Activated T-cell treated with anti-CD3 and anti-CD28 coated beads for 4 hours (primary cell): ENCODE measurements at places on chromosomes 7 and 10.

GRCh38 chr10:1579671-1580070, 157.7 kb downstream of the ADARB2 start:
- DNase-seq: no peak

GRCh38 chr7:106484562-106484961, 176.4 kb downstream of the CCDC71L start:
- DNase-seq: no peak

DNA sequence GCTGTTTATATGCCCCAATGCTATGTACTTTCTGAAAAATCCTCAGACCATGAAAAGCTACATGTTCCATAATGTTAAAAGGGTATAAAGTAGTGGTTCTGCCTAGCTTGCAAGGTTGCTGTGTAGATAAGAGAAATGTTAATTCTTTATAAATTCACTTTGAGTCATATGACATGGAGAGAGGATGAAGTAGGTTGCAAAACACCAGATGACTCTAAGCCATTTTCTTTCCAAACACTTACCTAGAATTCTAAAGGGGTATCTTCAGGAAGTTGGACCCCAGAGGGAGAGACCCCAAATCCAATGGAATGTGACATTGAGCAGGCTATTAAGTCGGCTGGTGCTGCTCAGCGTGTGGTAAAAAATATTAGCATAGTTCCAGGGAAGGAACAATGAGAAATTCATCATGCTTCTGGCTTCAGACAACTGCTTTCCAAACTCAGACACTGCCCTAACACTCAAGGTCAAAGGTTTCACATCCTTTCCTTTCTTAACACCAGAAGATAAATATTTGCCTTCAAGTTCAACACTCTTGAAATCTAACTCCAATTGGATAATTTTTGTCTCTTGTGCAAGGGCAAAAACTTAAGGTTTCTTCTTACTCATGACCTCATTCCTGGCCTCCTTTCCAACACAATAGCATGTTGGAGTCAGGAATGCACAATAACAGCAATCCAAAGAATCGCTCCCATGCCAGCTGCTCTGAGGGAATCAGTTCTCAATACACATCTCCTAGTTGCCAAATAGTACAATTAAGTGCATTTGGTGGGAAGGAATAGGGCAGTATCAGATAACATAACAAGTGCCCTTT, 100.7 kb upstream of the AFAP1L2 start:
- DNase-seq: no peak

GRCh38 chr10:62926407-62926806, 110.2 kb upstream of the EGR2 start:
- DNase-seq: no peak

DNA sequence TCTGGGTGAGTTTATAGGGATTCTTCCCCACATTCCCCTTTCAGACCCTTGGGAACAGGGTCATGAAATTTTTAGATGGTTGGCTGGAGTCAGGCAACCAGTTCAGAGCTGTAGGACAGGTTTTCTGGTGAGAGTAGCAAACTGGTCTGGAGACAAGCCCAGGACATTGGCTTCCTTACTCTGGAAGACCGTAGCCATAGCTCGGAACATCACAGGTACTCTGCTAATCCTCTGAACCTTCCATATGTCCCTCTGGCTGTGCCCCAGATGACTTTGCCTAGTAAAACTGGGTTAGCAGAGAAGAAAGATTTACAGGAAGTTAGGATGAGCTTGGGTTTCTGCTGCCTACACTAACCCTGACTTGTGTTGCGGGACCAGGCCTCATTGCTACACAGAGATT, 104.5 kb upstream of the MKLN1 start:
- no peak for DNase-seq

DNA sequence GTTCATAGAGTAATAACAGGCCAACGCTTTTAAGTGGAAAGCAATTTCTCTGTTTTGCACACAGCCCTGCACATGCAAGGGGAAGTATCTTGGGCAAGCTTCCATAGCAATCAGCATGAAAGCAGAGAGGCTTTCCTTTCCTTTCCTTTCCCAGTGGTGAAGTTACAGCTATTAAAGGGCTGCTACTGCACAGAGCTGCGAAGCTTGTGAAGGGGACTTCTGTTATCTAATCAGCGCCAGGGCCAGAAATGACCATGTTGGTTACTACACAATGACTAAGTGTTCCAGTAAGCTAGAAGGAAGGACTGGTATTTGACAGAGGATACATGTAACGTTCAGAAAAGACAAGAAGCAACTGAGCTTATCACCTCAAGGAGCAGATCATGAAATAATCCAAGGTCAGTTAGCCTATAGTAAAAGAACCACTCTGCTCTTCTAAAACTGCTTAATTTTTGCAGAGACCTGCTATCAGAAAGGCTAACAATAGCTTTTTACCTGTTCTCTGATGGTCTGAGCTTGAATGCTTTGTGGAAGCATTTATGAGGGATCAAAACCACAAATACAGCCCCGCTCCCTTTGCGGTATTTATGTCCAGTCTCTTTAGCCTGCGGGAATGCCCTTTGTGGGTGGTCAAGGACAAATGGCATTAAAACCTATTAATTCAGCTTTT, 45.9 kb downstream of the SGMS1 start:
- no peak for DNase-seq

- DNase-seq: peak; percentile 99
These were observed at the start of gene MGMT for GRCh38 chr10:129466703-129467358. Gene MGMT, plus strand, starts transcription at chr10:129467241.

DNA sequence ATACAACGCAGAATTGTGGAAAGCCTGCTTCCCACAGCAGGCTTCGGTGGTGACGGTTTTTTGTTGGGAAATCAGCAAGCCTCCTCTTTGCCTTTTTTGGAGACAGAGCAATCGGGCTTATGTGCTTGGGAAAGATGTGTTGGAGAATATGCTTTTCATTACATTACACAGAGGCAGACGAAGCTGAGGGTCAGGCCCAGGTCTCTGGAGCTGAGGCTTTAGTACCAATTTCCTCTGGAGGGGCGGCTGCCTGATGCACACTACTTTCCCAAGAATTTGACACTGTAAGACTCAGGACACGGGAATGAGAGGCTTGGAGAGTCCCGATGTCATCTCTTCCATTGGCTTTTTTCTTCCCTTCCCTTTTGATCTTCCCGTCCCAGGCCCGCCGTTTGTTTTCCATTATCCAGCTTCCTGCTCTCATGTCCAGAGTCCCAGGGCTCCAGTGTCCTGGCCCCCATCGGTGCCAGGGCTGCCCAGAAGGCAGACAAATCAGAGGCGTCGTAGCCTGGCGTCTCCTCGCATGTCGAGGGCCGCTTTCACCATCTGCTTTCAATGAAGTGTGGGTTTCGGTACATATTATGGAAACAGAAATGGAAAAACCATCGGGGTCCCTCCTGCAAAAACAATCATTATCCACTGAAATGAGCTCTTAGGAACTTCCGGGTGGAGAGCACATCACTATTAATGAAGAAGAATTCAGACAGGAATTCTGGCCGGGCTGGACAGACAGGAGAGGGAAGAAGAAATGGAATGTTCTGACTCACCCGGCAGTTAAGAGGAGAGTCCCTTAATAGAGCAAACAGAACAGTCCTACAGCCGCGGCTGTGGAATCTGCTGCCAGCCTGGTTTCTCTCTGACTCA, 123.0 kb upstream of the JCAD start:
- DNase-seq: no peak

- no peak for DNase-seq
These were observed 16.3 kb upstream of the SRGN start for GRCh38 chr10:69071610-69072009.

DNA sequence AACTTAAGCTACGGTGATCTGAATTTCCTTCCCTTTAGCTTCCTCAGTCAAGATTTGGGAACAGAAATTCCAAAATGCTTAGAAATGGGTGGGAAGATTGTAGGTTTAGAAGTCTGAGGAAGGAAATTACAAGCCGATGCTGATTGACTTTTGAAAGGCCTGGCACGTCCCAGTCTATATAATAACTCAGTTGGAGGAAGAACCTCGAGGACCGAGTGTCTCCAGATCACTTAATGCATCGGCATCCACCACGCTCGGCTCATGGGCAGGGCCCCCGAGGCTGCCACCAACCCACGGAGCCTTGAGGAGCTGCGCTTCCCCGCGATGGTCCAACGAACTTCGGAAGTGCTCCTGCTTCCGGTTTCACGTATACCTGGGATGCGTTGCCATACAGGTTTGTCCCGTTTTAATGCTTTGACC, 10.4 kb upstream of the SP8 start:
- DNase-seq: no peak

- no peak for DNase-seq
These were observed 62.8 kb upstream of the MYL10 start for GRCh38 chr7:101691822-101692384.

- DNase-seq: no peak
These were observed 120.2 kb downstream of the STRA8 start for GRCh38 chr7:135353832-135354231.

- DNase-seq: no peak
These were observed 23.6 kb upstream of the ZRANB1 start for GRCh38 chr10:124918191-124918830.

DNA sequence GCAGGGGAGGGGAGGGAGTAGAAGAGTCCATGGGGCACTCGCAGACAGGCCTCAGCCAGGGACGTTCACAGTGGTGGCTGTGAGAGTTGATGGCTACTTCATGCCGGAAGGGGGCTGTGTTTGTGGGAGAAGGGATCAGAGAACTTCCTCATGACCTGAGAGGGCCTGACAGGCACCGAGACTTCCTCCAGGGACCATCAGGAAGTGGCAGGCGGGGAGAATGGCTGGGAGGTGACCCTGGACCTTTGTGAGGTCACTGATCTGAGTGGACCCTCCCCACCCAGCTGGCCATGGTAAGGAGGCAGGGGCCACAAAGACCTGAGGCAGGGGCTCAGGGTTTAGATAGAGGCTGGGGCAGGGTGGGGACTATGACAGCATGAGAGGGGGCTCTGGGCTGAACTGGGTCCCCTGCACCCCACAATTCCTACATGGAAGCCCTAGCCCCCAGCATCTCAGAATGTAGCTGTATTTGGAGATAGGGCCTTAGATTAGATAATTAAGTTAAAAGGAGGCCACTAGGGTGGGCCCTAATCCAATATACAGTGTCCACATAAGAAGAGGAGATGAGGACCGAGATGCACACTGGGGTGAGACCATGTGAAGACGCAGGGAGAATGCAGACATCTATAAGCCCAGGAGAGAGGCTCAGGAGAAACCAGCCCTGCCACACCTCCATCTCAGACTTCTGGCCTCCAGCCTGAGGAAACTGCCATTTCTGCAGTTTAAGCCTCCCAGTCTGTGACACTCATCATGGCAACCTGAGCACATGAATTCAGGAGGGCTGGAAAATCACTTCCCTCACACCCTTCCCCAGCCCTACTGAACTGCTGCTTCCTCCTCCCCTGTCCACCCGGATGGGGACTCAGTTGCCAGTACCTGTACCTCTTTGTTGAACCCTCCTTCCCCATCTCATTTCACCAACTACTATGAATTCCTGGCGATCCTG, 273.9 kb upstream of the ZNF32 start:
- DNase-seq: no peak

DNA sequence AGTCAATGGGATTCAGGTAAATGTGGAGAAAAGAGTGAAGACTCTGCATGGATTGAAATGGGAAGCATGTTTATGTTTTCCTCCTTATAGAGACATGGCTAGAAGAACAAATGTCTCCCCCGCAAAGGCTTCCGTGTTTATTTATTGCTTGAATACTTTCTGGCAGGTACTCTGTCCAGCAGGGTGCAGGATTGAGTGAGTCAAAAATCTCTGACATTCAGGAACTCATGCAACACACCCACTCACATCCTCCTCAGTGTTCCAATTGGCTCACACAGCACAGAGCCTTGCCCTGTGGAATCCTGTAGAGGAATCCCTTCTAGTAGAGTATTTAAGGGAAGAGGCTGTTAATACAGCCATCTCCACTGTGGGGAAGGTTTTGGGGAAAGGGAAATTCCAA, 290.3 kb upstream of the VWC2 start:
- DNase-seq: no peak

DNA sequence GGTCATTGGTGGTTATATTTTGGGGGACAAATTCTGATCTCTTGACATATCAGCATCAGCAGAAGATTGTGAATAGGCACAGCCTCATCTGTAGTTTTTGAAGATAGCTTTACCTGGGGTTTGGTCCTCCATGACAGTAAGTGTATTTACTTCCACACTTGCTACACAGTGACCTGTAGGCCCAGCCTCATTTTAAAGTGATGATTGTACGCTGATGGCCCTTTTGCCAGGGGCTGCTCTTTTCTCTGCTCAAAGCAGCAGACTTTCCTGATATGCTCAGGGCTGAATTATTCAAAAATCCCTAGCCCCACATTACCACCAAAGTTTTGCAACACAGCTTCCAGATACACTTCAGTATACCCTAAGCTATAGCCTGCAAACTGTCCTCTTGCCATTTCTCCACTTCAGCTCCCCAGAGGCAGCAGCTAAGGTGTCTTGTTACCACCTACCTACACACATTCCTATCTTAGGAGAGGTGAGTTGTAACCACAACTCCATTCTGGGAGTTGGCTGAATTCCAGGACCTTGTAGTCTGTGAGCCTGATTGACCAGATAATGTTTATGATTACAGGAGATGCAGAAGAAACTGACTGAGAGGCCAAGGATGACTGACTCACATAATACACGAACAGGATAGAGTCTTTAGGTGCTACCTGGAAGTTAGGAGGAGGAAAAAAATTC, 6.0 kb downstream of the ASB4 start:
- DNase-seq: no peak

- no peak for DNase-seq
These were observed 47.6 kb downstream of the STEAP1B start for GRCh38 chr7:22452142-22452959.

DNA sequence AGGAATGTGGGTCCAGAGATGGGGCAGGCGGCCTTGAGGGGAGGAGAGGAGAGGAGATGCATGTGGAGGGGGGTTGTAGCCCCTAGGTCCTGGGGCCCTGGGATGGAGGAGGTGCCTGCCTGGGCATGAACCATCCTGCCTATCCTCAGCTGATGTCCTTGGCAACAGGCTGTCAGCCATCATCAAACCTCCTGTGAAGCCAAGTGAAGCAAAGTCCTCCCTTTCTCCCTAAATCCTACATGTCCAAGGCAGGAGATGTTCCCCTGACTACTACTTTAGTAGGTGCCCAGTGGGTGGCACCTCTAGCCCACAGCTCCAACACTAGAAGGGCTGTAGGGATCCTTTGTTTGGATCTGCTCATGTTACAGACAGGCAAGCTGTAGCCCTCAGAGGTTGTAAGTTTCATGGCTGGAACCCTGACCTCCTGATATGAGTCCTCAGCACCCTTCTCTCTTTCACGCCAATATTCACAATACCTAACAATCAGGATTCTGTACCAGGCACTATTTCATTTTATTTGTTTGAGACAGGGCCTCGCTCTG, 66.6 kb upstream of the SYPL1 start:
- DNase-seq: no peak

DNA sequence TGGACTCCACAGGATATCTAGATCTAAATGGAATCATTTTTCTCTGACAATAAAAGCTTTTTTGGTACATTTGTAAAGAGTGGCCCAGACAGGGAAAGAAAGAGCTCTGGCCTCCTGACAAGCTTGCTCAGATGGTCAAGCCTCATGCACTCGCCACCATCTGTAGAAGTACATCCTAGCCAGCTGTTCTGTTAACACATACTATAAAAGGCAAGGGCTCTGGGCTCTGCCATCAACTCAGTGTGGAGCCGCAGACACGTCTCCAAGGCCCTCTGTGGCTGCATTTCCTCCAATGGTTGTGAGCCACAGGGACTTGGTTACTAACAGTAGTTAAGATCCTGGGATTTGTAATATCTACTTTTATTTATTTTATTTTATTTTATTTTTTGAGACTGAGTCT, 70.8 kb upstream of the KDM7A start:
- DNase-seq: no peak

- DNase-seq: no peak
These were observed 4.6 kb upstream of the GDF10 start for GRCh38 chr10:47295411-47295810.
